Activated T-helper 1 cell treated with anti-CD3 and anti-CD28 coated beads, Interleukin-2, amount 50 U/mL, for 16 hours (primary cell): ENCODE measurements at places on chromosomes 13 and 19.

DNA sequence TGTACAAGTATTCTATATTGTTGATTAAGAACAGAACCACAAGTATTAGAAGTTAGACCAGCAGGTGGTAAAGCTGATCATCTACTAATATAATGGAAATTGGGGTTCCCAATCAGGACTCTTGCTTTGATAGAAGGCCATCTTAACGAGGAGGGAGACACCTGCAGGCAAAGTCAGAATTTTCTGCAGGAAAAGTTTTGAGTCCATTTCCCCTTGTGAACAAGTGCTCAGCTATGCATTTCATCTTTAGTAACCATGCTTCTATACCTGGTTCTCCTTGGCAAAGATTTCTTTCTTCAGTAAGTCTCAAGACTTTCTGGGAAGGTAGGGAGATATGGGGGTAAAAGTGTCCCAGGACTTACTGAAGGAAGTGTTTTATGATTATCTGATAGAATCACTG lies 36.1 kb upstream of the USPL1 start:
- DNase-seq: no peak

DNA sequence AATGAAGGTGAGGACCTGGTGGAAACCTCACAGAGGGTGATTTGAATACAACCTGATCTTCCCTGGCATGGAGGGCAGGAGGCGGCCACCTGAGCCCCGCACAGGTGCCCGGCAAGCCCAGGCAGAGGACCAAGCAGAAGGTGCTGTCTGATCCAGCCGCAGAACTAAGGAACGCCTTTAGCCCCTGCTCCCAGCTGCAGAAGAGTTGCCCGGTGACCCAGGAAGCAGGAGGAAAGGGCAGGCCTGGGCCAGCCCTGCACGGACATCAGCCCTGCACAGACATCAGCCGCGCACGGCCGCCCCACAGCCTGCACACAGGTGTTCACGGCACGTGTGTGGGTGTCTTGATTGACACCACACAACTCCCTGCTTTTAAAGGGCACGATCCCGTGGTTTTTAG lies 43.1 kb downstream of the RASA3 start:
- no peak for DNase-seq

- DNase-seq: no peak
These were observed 30.7 kb downstream of the GPR180 start for GRCh38 chr13:94632226-94632980.

DNA sequence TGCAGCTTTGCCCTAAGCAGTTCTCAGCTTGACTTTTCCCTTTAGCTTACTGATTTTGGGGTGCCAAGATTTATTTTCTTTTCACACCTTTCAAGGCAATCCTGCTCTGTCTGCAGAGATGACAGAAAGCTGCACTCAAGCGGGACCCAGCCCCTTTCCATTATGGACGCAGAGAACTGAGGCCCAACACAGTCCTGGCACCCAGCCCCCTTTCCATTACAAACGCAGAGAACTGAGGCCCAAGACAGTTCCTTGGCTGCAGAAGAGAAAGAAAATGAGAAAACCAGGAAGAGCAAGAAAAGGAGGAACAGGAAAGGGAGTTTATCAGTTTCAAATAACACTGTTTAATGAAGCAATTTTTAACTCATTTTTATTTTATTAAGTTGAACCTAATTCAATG lies 36.8 kb upstream of the ATP11A start:
- no peak for DNase-seq

DNA sequence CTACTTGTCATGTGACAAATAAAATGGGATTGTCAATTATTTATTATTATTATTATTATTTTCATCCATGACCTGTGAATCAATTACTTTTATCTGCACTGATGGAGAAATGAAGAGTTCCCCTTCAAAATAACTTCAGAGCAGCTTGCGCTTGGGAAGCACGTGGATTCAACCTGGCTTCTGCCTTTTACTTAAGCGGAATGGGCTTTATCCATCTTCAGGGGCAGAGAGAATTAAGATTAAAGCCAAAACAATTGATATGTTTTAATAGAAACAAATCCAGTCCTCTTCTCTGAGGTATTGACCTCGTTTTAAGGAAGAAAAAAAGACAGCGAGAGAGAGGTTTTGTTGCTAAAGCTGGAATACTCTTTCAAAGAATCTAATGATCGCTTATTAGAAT lies 876 bp downstream of the SACS start:
- no peak for DNase-seq

DNA sequence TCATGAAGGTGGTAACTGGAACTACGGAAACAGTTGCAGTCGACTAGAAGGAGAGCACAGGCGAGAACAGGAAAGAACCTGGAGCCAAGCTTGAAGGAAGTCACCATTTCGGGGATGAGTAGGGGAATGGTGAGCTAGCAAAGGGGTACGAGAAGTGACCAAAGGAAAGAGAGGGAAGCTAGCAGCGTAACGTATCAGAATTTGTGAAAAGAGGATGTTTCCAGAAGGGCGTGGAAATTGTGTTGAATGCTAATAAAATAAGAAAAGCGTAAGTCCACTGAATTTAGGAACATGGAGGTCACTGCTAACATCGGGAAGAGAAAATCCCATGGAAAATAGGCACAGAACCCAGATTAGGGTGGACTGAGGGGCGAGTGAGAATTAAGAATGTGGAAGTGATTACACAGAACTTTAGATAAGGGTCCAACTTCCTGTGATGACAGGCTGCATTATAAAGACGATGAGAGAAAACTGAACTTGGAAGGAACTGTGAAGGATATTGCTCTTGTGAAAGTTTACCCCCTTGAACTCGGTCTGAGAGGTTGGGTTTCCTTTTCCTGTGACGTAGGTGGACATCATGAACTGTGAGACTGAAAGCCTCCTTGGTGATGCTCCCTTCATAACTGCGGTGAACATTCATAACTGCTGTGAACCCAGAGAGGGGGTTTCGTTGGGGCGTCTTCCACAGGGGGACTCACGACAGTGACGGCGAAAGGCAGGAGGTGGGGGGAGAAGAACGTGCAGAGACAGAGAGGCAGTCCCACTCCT lies 2.0 kb upstream of the FFAR2 start:
- DNase-seq: no peak

DNA sequence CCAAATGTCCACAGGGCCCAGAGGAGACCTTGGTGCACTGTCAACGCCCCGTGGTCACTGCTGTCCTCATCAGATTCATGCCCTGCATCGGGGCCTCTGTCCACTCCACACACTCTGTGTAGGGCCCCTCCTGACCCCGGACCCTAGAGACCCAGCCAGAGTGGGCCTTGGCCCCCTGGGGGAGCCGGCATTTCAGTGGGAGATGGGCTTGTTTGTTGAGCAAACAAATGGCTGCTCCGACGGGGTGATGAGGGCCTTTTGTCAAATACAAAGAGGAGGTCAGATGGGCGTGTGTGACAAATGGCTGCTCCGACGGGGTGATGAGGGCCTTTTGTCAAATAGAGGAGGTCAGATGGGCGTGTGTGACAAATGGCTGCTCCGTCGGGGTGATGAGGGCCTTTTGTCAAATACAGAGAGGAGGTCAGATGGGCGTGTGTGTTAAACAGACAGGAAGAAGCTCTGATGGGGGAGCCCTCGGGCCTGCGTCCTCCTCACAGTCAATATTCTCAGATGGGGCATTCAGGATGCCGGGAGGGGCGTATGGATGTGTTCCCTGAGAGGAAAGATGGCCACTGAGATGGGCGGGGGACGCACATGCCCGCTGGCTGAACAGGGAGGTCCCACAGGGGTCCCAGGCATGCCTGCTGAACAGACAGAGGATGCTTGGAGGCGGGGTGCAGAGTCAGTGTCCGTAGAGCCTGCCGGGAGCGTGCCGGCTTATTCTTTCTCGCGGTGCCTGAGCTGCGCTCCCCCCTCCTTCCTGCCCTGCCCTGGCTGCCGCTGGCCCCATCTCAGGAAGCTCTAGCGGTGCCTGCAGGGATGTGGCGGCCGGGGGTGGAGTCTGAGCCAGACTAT lies 36.3 kb downstream of the SMIM24 start:
- DNase-seq: no peak

DNA sequence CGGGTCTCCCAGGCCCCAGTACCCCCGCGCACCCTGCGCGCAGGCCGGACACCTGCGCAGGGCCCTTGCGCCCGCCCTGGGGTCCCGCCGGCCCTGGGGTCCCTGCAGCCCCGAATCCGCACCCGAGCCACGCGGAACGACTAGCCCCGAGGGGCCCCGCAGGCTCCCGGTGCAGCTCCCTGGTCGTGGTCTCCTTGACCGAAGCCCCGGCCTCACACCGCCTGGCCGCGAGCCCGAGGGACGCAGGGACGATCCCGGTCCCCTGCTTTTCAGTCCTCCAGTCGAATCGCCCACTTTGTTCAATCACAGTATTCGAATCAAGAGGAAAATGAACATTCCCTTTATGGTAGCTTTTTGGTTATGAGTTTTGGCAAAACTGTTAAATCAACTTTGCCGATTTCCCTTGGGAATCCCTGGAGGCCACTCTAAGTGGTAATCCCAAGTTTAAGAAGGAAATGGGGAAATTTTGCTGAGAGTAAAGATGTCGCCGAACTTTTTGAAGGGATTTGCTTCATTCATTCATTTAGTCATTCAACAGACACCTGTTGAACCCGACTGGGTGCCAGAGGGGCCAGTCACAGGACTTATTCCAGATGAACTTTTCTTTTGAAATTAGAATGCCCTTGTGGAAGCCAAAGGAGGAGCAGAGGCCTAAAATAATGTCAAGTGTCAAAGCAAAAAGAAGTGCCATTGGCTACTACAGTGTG lies 75.0 kb downstream of the ZIC5 start:
- DNase-seq: no peak

DNA sequence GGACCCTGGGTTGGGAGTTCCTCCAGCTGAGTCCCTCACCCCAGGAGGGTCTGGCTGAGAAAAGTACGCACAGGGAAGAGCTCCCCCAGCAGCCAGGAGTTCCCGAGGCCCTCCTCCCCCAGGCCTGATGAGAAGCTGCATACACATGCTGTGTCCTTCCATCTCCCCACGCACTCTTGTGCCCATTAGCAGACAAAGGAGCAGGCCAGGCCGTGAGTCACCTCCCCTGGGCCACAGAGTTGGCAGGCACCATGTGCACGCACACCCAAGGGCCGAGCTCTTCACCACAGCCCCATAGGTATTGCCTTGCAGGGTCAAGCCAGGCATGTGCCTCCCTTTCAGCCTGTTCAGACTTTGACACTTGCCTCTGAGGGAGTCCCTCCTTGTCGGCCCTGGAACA lies 17.5 kb downstream of the MAU2 start:
- no peak for DNase-seq

- peak; percentile 58 for DNase-seq
These were observed 6.5 kb upstream of the TIMM50 start for GRCh38 chr19:39474139-39474620.

DNA sequence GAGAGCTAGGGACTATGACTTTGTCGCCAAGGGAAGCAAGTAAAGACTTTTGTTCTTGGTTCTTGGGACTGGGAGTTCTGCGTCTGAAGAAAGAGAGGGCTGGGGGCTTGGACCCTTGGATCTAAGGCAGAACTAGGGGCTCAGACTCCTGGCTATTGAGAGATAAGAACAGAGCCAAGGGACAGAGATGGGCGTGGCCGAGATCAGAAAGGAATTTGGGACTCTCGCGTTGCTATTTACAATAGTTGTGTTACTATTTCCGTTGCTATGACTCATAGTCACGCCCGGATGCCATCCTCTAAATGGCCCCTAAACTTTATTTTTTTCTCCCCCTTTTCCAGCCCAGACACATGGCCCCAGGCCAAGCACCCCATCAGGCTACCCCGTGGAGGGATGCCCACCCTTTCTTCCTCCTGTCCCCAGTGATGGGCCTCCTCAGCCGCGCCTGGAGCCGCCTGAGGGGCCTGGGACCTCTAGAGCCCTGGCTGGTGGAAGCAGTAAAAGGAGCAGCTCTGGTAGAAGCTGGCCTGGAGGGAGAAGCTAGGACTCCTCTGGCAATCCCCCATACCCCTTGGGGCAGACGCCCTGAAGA lies 759 bp downstream of the PPP1R15A start:
- peak; percentile 48 for DNase-seq
